CD8-positive, alpha-beta T cell (primary cell): ENCODE measurements at places on chromosomes 1 and 21.

GRCh38 chr1:2575801-2576663, 10.5 kb upstream of the PRXL2B start:
- no peak for DNase-seq

DNA sequence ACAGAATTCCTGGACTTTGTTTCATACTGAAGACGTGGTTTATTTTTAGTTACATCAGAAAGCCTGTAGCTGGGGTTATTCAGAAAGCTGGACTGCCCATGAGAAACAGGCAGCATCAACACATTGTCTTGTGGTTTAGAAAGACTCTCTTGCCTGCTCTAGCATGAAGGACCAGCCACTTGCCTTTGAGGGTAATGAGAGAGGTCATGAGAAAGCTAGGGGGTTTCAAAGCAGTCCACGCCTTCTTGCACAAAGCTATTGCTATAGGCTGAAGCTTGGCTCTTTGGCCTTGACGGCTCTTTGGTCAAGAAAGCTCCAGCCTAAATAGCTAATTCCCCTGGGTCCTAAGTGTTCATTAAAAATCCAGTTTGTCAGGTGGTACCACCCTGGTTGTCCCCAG, 208.1 kb downstream of the PRDM2 start:
- DNase-seq: no peak

- peak; percentile 77 for DNase-seq
Measured at GRCh38 chr1:1208713-1209433, 2.5 kb upstream of the TNFRSF18 start.

- no peak for DNase-seq
Measured at GRCh38 chr1:13786541-13786940, 86.6 kb downstream of the PRDM2 start.

- DNase-seq: no peak
Measured at GRCh38 chr1:218347336-218347722, 2.2 kb downstream of the TGFB2 start.
